ENCODE measurements at places on chromosomes 3 and 15.

GRCh38 chr3:133452641-133453319 lies 52.9 kb downstream of the BFSP2 start:
- no peak for DNase-seq

GRCh38 chr3:193962986-193963685 lies 172.8 kb upstream of the HES1 start:
- DNase-seq = no peak

DNA sequence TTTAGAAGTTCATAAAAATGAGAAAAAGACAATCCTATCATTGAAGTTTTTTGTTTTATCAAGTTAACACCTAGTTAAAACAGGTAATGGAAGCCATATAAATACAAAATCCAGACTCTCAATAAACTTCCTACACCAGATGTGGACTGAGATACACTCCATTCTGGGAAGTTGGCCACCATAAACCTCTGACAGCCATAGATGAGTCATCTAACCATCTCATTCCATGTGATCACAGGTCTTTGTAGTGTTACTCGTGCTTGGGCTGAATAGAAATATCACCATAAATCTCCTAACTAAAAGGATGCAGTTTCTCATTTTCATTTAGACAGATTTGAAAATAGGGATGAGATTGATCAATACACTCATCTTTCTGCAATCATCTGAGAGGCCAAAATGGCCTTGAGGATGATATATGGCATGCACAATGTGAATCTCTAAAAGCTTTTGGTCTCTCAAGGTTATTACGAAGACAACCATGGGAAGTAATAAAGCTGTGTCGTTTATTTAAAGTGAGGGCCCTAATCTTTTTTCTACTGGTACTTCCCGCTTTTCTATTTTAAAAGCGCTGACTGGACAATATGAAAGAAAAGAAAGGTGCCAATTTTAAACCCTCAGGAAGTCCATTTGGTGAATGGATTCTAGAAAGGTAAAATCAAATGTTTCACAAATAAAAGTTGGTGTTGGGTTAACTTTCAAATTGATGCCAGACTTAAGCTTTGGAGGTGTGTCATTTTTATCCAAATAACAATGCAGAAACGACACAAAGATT lies 155.5 kb downstream of the POLR2M start:
- no peak for DNase-seq

DNA sequence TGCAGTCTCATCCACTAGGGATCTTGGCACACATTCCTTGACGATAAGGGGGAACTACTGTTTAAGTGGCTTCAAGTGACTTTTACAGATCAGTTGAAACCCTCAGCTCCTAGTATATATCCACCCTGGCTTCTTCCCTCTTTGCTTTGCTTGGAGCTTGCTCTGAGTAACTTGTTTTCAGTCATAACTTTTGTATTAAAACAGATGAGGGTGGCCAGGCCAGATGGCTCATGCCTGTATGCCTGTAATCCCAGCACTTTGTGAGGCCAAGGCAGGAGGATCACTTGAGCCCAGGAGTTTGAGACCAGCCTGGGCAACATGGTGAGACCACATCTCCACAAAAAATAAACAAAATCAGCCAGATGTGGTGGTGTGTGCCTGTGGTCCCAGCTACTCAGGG lies 42.4 kb downstream of the EOMES start:
- DNase-seq = no peak

DNA sequence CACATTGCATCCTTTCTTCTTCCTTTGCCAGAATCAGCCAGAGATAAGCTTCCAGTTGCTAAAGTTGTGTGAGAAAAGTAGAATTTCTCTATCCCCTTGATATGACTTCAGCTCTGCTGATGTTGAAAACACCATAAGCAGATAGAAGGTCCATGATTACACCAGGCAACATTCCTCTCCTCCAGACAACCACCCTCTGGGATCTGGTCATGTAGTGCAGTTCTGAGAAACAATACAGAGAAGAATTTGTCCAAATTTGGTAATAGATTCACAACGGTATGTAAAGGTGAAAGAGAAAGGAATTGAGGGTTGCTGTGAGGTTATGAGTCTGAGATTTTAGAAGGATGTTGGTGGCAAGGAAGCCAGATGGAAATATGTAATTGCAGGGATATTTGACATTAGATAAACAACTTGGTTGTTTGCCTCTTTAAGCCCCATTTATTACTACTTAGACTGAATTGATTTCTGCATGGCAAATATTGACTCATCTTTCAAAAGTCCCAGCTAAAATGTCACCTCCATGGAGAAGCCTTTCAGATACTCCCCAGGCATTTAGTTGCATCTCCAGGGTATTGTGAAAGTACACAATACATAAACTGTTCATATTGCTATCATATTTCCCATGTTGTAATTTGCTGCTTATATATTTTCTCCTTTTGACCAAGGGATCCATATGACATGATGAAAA lies 134.9 kb downstream of the GAP43 start:
- DNase-seq = no peak

- no peak for DNase-seq
These were observed 481.4 kb downstream of the NSUN3 start for GRCh38 chr3:94544131-94544789.

GRCh38 chr3:11509173-11510000 lies 134.3 kb downstream of the VGLL4 start:
- DNase-seq = no peak

DNA sequence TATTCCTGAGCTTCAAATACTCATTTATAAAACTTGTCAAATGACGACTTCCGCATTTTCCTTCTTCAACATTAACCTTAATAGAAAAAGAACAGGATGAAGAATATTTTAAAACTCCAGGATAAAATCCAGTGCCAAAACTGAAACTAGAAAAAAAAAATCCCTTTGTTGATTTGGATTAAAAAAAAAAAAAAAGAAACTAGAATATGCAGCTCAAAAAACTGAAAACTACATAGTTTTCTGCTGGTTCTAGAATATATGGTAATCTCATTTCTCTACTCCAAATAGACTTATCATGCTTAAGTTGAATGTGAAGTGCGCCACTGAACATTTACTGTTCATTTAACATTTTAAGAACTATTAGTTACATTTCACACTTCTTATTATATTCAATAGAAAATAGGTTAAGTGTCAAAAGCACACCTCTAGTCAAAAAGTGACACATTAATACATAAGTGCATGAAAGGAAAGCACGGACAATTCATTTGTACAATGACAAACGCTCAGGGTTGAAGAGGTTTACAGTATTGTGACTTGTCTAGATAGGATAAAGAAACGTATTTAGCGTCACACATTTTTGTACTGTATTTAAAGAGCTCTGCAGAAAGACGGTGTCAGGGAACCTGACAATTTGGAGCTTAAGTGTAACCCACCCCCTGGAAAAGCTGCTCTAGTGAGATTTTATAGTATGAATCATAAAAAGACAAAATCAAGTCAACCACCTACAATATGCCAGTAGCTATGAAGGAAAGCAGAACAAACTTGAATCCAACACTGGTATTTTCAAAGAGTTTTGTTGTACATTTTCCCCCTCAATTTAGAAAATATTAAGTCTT lies 5.8 kb downstream of the TRA2B start:
- DNase-seq = no peak

- DNase-seq = no peak
These were observed 204.1 kb downstream of the SSR3 start for GRCh38 chr3:156350781-156351180.

All from activated CD4-positive, alpha-beta T cell treated with anti-CD3 and anti-CD28 coated beads for 4 hours (primary cell).